ENCODE measurements at places on chromosomes 6 and 20.

DNA sequence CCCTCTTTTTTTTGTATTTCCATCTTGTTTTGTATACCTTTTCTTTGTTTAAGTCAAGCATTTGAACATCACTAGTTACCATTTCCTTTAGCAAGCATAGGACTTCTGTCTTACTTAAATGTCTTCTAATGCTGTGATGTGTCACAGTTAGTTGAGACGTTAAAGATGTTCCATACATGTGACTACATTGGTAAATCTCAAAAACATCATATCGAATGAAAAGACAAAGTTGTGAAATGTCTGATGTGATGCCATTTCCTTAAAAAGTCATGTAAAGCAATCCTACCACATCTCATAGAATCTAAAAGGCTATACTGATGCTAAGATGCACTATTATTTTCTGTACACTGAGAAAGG is 26.8 kb downstream of the SLC16A10 start:
- no peak for DNase-seq

DNA sequence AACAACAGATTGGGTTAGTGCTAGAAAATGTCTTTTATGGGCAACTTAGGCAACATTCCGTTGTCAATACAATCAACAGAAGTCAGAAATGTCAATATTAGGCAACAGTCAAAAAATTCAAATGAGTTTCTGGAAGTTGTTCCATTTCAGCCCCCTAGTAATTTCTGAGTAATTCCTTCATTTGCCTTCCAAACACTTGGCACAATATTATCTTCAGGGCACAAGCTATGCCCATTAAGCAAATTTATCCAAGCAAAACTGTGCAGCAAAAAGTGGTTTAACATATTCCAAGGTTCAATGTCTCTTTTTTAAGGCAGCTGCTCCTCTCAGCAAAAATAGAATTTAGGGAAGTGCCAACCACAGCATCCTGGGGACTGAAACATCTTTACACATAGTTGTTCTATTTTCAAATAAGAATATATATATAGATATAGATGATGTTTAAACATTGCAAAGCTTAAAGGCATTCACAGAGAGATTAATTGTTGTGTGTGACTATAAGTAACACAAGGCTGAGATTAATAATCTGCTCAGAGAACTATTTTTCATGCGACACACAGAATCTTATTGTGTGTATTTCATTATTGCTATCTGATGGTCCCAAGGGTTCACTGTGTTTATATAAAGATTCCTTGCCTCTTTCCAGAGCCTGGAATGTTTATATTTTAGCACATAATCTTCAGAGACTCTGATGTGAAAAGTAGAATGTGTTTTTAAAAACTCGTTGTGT is 75.2 kb upstream of the ADTRP start:
- no peak for DNase-seq

GRCh38 chr6:72709431-72709830 is 87.6 kb downstream of the KCNQ5 start:
- DNase-seq = no peak

- DNase-seq = no peak
These were observed 565.4 kb downstream of the RFPL4B start for GRCh38 chr6:112912416-112913101.

Measured in stimulated activated CD8-positive, alpha-beta memory T cell treated with anti-CD3 and anti-CD28 coated beads, Interleukin-15, amount 100 ng/mL, for 24 hours (primary cell).